ENCODE measurements at places on chromosomes 5 and 9. TPM values are rescaled to one million over a fixed set of nuclear protein-coding genes. Genes with fewer than 3 reads are reported as not detected.
A peak's percentile ranks its signal among the peaks of the same experiment; 100 is the strongest.

DNA sequence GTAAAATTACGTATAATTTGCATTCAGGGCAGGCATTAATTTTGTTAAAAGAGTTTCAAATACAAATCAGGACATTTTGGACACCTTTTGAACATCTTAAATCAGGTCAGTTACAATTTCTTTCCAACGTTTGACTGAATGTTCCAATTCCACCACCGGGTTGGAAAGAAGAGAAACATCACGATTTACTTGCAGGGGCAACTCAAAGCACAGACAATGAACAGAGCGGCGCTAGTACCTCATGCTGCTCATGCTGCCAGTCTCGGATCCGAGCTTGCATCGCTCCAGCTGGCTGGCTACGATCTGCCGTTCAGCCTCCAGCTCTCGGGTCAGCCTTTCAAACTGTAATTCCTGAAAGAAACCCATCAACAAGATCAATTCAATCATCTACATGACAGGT is 339.5 kb downstream of the CTNND2 start:
- no peak for DNase-seq

DNA sequence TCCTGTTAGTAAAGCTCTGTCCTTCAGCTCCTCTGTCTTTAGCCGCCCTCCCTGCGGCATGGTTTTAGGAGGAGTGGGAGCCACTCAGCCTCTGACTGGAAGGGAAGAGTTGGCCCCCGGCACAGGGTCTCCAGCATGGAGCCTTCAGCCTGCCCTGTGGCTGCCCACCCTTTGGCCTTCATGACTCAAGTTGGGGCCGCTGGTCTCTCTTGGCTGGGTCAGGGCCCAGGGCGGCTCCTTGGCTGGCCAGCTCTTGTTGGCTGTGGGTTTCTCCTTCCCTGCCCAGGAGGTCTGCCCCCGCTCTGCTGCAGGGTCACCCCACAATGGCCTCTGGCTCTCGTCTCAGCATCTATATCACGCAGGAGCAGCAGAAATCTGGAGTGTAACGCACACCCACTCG is 25.7 kb downstream of the FGF1 start:
- no peak for DNase-seq

DNA sequence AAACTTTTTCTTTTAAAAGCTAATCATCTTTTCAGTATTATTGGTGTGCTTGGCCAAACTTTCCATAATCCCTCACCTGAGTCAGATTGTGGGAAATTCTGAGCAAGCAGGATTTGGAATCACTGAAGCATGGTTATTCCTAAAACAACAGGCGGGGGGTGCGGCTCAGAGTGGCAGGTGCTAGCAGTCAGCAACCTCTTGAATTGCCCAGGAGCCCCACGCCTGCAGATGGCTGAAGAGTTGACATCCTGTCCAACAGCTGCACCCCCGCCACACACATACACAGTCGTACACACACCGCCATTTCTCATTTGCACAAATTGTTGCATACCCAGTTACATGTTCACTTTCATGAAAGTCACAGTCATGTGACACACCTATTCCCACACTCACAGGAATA is 96.6 kb downstream of the LHX2 start:
- no peak for DNase-seq

DNA sequence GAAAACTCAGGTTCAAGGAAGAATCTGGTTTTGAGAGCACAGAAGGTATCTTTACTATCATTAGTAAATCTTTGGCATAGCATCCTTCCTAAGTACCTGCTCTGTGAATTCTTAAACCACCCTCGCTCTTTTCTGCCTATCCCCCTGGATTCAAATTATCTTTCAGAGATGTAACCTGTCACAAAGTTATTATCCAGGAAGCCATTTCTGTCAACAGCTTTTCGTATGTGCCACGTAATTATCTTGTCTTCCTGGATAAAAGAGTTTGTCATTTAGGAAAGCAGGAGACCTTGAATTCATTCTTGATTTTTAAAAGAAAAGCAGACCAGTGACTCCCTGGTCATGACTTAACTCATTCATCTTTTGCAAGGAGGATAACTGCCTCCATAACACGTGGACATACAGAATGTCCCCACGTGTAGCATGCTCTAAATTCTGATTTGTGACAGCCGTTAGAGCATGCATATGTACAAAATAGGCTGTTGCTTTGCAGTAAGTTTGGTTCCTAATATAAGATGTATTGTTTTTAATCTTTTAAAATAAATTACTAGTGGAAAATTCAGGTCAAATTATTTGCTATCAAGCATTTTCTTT is 189.0 kb downstream of the TRIO start:
- no peak for DNase-seq

DNA sequence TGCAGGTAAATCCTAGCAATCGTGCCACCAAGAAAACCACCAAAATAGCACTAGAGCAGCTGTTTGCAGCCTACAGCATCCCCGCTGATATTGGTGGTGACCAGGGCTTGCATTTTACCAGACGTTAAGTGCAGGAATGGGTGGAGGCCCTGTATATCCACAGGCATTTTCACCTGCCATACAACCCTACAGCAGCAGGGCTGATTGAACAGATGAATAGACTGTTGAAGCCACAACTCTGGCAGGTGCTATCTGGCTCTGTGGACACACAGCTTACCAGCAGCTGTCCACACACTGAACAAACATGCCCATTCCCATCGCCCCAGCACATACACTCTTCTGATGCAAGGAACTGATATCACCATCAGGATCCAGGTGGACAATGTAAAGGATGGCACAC is 154.5 kb upstream of the APC start:
- no peak for DNase-seq

GRCh38 chr5:59161221-59162105 is 578.6 kb downstream of the RAB3C start:
- DNase-seq, result no peak

GRCh38 chr5:75368391-75368790 is 31.4 kb downstream of the HMGCR start:
- DNase-seq, result peak; percentile 29

DNA sequence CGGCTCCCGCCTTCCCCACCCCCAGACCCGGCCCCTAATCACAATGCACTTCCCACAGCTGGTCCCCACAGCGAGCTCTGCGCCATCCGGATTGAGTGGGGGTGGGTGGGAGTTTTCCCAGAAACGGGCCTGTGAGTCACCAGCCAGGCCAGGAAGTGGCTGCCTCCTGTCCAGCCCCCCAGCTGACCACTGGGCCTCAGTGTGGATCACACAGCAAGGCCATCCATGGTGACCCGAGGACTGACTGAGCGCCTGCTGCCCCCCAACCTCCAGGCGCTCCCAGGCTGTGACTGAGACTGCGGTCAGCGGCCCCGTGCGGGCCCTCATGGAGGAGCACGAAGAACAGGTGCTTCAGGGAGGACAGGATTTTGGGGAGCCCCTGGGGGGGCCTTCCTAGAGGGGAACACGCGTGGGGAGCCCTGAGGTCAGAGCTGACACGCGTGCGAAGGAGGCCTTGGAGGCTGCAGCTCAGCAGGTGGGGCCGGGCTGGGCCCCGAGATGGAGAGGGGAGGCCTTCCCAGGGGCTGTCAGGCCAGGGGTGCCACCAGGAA is 48.3 kb upstream of the EGFL7 start:
- peak; percentile 27 for DNase-seq

GRCh38 chr5:135245521-135246499 is 153.2 kb downstream of the MACROH2A1 start:
- DNase-seq, result peak; percentile 62

DNA sequence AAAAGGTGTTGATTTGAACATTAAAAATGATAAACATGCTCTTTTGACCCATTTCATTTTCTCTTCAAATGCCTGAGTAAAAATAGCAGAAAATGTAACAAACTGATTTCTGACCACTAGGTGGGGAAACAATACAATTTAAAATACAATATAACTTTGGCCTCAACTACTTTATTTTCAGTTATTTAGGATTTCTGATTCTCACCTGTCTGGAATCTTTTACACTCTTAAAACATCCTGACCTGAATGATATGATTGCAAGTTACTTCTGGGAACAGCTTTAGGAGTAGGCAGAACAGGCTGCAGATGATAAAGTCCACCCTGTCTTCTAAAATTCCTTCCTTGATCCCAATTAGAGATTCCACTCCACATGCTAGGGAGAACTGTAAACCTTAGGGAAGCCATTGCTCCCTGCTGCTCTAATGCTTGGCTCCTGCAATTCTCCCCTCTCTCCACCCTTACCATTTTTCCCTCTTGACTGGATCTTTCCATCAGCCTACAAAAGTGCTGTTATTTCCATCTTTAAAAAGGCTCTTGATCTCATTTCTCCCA is 70.3 kb downstream of the FYB1 start:
- no peak for DNase-seq

DNA sequence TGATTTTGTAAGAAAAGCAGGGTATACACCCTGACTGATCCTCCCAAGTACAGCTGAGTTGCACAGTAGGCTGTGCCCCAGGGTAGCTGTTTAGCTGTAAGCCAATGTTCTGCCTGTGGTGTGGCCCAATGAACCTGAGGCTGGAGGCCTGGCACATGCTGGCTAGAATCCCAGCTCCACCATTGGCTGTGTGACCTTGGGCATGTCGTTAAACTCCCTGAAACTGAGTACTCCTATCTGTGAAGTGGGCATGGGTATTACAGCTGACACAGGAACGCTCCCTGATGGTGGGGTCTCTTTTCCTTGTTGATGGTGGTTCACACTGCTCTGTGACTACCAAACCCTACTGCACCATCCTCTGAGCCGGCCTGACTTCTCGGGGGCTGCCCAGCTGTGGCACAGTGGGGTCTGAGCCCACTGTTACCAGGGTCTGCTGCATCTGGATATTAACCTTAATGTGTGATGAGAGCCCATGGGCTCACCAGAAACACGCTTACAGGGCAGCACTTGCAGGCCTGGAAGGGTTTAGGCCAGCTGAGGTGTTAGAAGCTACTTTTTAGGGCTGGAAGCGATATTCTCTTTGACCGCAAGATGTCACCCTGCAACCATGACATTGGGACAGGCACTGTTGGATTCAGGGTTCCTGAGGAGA is 7.0 kb upstream of the GADD45G start:
- peak; percentile 34 for DNase-seq

The EPB41L4A gene
- not detected for total RNA-seq

The LCN9 gene
- not detected for total RNA-seq

The PAPPA gene
- 4.7 TPM for total RNA-seq

The CARTPT gene
- not detected for total RNA-seq

The PCDHGA5 gene
- 1.5 TPM for total RNA-seq

The FKTN gene
- 132 TPM for total RNA-seq

The CCDC183 gene
- 1.4 TPM for total RNA-seq

The NFIB gene
- 13.0 TPM for total RNA-seq

The FCN2 gene
- total RNA-seq, result not detected

The WNT8A gene
- not detected for total RNA-seq

The GRAMD2B gene
- 23.1 TPM for total RNA-seq

The CMYA5 gene
- total RNA-seq, result 0.06 TPM

The MINAR2 gene
- not detected for total RNA-seq

The FUBP3 gene
- 51.9 TPM for total RNA-seq
